Stimulated activated naive CD8-positive, alpha-beta T cell treated with anti-CD3 and anti-CD28 coated beads, Interleukin-15, Interleukin-2, amounts not matched to agents 100 U/mL and 50 U/mL, for 24 hours (primary cell): ENCODE measurements at places on chromosomes 5 and 9.

- DNase-seq, result no peak
Measured at GRCh38 chr9:74653410-74654080, 156.4 kb downstream of the RORB start.

DNA sequence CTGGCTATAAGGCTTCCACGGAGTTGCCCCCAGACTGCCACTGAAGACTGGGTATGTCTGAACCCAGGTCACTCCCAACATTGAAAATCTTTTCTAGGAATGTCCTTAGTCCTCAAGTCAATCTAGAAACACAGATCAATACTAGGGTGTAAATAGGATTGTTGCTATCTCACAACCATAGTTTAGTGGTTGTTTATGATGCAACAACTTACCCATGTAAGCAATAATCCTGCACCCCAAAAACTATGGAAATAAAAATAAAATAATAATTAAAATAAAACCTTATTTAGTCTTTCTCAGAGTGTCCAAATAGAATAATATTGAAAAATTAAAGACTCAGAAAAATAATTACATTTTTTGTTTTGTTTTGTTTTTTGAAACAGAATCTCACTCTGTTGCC is 66.3 kb upstream of the FUBP3 start:
- no peak for DNase-seq

DNA sequence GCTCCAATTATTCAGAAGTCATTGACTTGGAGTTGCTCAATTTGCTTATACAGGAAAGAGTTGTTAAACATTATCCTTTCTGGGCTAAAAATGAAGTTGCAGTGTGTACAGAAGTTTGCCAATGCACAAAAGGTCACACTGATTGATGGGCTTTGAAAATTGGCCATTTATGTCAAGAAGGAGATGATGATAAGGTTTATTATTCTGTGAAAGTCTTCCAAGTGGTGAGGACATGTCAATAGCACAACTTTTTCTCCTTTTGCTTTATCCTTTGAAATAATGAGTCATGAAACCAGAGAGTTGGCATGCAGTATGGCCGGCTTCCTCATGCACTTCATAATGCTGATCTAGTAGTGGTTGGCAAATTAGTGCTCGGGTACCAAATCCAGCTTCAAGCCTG is 848.5 kb upstream of the WWC1 start:
- DNase-seq, result no peak

GRCh38 chr9:104108315-104108714 is 14.2 kb downstream of the SMC2 start:
- DNase-seq, result no peak

DNA sequence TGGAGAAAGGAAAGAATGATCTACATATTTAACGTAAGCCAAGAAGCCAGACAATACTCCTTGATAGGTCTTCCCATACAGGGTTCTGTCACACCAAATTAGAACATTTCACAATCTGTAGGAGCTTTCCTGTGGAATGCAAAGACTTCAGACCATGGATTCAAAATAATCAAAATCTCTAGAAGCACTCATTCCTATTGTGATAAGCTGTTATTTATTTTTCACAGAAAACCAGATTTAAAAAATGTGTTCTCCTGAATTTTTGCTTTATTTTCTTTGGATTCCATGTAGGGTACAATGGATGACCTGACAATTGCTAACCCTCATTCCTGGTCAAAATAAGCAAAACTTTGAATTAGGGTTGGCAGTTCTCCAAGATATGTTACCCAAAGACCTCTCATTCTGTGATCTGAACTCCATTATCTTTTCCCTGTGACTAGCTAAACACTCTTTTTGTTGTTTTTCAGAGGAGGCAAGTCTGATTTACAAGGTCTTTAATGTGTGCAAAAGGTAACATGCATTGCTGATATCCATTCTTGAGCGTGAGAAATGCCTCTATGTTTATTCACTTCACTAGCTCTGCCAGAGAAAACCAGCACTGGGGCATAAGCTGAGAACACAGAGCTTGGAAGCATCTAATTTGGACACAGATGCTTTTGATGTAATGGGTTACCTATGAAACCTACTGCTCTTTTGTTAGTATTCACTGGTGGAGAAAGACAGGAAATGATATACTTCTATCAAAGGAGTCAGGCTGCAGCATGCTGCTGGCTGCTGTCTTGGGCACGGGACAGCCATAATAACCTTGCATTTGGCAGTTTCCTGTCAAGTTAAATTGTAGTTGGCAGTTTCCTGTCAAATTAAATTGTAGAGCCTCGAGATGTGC is 31.4 kb downstream of the ACTBL2 start:
- DNase-seq, result no peak

DNA sequence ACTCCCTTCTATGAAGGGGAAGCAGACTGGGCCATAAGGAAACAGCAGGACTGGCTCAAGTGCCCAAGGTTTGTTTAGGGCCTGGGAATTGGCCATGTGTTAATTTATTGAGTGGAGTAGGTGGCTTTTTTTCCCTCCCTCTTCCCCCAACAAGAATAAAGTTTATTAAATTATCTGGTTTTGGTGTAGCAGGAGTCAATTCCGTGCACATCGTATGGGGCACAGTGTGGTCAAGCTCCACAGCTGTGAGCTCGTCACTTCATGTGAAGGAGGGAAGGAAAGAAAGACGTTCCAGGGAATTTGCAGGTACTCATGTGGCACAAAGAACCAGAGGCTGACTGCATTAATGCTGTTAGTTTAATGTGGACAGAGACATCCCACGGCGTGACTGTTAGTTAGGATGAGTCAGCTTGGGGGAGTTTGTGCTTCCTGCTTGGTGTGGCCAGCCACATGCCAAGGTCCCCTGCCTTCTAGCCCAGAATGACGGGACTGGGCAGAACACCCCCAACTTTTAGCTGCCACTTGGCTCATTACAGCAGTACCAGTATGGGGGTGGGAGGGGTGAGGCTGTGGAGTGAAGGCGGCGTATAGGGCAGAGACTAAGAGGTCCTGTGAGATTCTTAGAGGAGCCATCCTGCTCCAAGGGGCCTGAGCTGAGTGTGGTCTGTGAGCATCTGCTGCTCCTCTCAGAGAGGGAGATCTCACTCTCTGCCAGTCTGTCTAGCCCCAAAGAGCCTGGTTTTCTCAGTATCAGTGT is 33.2 kb downstream of the CSF1R start:
- peak; percentile 11 for DNase-seq

- no peak for DNase-seq
Measured at GRCh38 chr9:90189306-90189705, 453.3 kb downstream of the DIRAS2 start.

- DNase-seq, result no peak
Measured at GRCh38 chr5:150034662-150035061, 34.1 kb downstream of the HMGXB3 start.

- peak; percentile 44 for DNase-seq
Measured at GRCh38 chr5:142097681-142098080, 10.9 kb upstream of the NDFIP1 start.

GRCh38 chr5:135546101-135546500 is 10.3 kb upstream of the NEUROG1 start:
- no peak for DNase-seq

DNA sequence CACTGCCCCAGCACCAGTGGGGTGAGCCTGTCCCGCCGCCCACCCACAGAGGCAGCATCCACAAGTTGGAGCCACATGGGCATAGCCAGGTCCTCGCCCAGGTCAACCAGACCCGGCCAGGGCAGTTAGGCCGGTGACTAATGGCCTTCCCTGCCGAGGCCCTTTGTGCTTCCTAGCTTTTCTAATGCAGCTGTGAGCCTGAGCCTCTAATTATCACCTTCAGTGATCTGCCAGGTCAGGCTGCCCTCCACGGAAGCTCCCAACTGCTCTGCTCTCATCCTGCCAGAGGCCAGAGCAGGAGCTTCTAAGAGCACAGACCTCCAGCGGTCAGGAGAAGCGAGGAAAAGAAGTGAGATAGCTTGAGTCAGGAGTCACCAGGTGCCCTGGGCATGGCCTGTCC is 87.1 kb upstream of the PPP1R26 start:
- no peak for DNase-seq

- no peak for DNase-seq
Measured at GRCh38 chr5:88782571-88782970, 100.4 kb downstream of the MEF2C start.

- no peak for DNase-seq
Measured at GRCh38 chr5:172417983-172418630, 36.2 kb downstream of the SH3PXD2B start.

DNA sequence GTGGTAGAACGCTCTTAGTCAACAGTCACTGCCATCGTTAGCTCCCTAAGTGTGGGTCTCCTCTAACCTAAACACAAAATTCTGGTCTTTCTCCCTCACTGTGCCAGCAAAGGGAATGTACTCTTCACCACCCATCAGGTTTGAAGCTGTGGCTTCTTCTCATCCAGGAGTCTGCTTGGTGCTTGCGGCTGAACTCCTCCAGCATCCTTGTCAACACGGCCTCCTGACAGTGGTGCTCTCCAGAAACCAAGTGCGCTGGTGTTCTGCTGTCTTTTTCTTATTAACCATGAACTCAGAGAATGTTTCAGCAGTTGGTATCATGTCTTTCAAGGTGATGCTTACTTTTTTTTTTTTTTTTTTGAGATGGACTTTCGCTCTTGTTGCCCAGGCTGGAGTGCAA is 23.9 kb upstream of the LPCAT1 start:
- DNase-seq, result no peak

DNA sequence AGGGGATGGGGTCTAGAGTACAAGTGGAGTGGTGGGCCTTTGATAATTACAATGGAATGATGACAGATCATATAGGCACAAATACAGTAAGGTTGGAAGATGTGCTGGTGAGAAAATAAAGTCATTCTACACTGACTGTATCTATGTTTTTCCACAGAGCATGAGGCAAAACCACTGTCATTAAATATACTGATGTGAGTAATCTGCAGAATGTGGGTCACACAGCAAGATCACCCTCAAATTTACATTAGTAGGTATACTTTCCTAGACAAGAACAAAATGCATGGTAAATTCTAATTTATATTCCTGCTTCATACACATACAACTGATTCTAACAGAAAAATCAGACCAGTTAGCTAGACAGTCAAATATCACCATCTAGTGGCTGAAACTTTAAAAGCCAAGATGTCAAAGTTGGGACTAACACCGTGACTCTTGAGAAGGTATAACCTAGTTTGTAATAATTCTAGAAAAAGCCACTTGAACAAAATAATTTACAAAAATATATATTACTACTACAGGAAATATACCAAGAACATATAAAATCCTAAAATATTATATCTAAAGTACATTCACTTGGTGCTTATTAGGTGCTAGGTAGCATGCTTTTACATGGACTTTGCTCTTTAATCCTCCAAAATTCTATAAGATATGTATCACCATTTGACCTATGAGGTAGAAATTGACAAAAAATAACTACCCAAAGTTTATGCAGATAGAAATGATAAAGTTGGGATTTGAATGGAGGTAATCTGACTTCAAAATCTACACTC is 19.5 kb downstream of the TTC33 start:
- no peak for DNase-seq

DNA sequence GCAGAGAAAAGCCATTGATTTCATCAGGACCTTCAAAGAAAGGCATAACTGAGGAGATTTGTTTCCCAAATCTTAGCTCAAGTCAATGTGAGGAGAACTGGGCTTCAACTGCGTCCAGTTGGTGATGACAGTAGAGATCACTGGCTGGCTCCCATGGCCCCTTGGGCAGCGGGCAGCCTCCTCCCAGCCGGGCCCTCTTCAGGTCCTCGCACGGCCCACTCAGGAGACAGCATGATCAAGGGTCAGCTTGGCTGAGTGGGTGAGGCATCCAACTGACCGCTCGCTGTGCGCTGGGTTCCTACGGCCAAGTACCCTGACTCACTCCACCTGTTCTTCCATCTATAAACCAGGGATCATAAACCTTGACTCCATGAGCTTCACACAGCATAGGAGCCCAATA is 274.0 kb downstream of the NSG2 start:
- DNase-seq, result no peak

DNA sequence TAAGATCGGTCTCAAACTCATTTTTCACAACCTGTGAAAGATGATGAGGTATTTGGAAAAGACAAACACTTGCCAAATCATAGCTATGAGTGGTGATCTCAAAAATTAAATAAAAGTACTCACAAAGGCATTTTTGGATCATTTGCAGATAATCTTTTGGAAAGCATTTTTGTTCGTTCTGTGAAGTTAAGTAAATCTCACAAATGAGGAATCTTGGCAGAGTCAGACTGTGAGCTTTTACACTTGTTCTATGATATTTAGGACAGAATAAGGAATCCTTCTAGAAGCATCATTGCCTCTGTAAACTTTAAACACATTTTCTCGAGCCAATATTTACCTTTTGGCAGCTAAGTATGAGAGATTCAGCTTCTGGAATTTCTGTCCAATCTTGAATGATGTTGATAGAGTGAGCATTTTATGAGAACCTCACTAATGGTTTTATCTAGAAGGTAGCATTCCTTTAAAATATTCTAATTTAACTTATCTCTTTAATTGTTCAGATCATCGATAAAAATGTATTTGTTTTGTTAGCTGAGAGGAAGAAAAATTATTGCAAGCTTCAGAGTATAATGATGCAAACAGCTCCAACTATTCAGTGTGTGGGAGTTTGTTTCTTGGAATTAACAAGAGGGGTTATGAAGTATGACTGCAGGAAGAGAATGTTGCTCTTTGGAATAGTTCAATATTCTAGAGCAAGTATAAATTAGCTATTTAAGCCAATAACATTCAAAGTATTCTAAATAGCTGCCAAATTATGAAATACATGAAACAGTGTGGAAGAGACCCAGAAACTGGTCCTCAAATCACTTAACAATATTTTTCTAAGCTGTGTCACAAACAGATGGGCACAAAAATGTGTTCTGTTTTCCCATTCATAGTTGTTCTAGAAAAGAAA is 48.6 kb upstream of the SLCO6A1 start:
- DNase-seq, result no peak

DNA sequence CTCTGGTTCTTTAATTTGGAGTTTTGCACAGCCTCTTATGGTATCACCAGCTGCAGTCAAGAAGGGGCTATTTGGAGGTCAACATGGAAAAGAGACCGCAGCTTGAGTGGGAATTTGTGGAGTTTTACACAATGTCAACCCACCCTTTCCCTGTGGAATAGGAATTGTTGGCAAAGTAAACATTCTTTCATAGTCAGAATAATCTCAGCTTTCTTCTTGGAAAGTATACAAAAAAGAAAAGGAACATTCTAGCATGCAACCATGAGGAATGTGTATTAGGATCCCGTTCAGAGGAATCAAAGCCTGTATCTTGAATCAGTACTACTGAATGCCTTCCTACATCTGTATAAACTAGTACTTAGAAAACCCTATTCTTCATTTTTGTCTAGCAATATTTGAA is 107.6 kb downstream of the LURAP1L start:
- DNase-seq, result no peak
